GM13977 (cell line): ENCODE measurements at places on chromosomes 12 and 14.

GRCh38 chr14:23284654-23285529 lies 1.0 kb downstream of the HOMEZ start:
- peak; percentile 63 for DNase-seq

GRCh38 chr14:73861073-73861472 lies 9.4 kb downstream of the PTGR2 start:
- DNase-seq = no peak

- no peak for DNase-seq
Observed at GRCh38 chr12:51620448-51620847, 29.4 kb downstream of the SCN8A start.

DNA sequence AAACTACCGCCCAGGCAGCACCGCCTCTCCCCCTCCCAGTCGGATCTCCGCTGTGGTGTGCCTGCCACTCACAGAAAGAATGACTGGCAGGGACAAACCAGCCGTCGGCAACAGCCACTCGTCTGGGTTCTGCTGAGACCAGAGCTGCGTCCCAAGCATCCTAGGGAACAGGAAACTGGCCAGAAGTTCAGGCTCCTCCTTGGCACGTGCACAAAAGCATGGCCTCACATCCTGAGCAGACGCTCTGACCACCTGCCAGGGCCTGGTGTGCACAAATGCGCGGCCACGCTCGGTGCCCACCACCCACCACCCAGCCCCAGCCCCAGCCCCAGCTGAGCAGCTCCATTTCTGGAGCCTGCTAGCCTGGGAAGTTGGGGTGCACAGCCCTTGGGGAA lies 214.8 kb downstream of the DPF3 start:
- DNase-seq = no peak

DNA sequence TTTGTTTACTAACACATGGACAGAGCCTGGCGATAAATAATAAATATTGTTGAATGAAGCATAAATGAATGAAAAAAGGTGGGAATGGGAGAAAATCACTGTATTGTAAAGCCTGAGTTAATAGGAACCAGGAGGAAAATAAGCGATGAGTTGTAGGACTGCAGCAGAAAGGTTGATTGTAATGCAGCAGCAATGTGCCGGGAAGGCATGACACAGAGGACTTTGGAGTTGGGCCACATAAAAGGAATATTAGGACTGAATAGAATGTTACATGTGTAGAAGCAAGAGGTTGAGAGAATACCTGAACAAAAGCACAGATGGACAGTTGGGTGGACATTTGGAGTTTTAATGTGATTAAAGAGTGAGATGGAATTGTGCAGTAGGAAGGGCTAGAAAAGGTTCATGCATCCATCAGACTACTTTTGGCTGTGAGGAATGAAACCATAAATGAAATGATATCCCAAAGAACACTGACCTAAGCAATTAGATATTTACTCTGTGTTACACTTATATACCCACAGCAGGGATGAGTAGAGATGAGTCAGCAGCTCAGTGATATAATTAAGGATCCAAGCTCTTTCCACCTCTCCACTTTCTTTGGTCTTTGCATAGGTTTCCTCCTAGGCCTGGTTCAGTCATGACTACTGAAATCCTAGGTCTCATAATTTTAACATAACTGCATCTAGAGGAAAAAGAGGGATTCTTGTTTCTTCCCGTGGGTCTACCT lies 55.4 kb downstream of the CCER1 start:
- no peak for DNase-seq

DNA sequence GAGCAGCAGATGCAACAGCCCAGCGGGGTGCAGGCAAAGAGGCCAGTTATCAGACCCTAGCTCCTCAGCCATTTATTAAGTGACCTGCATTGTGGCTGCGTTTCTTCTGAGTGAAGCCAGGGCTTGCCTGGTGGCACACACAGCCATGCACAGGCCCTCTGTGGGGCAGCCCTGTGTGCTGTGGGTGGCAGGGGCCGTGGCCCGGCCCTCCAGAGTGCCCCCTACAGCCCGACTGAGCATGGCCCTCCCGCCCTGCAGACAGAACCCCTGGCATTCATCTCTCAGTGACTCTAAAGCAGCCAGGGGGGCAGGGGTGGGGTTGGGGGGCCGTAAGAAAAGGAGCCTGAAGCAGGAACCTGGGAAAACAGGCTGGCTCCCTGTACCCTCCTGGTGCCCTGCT lies 226.0 kb upstream of the PWP1 start:
- DNase-seq = no peak

DNA sequence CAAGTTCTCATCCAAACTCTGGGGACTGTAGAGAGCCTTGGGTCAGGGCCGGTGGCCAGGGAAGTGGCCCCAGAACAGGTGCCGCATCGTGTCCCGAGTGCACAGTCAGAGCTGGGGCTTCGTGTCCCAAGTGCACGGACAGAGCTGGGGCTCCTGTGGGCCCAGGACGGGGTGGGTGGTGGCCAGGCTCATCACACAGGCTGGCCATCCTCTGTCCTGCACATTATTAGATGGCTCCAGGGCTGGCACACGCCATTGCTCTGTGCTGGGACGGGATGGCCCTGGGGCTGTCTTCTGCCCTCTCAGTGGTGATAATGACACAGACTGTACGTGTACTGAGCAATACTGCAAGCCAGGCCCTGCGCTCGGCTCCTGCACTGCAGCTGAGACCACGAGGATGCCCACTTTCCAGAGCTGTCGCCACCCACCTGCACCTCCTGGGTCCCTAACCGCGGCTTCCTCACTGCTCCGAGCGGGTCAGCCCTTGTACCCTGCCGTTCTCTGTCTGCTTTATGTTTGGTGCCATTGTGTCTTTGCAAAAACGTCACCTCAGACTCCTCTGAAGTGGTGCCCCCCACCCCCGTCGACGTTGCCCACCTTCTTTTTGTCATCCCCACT lies 1.9 kb downstream of the FBRSL1 start:
- no peak for DNase-seq

DNA sequence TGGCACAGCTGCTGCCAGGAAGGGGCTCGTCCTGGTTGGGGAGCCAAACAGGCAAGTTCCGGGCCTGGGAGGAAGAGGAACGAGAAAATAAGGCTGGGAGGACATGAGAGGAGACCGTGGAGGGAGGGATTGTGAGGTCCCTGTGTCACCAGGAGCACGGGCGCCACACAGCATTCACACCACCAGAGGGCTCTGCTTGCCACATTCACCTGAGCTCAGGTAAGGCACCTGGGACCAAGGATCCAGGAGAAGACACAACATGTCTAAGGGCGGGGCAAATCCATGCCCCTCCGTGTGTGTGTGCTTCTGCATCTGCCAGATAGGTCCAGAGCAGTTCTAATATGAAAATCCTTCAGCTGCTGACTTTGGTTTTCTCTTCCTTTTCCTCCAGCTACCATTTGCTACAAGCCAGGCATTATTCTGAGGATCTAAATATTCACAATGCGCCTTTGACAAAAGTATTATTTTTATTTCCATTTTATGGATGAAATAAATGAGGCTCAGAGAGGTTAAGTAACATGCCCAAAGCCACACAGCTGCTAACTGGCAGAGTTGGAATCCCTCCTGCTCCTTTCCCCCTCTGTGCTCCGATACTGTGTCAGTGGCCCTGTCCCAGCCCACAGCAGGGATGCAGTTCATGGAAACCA lies 14.6 kb downstream of the RAPGEF3 start:
- peak; percentile 59 for DNase-seq
